ENCODE measurements at places on chromosomes 1 and 21. TPM values are rescaled to one million over a fixed set of nuclear protein-coding genes. Genes with fewer than 3 reads are reported as not detected.

The ZMYM4 gene
- 108 TPM for total RNA-seq

The CNIH3 gene
- total RNA-seq = 18.2 TPM

The PLA2G2A gene
- not detected for total RNA-seq

The OR10J1 gene
- not detected for total RNA-seq

The OLFM3 gene
- 32.4 TPM for total RNA-seq

All from occipital lobe (tissue), 3 donors.